ENCODE measurements at places on chromosomes 6 and 20. TPM values are rescaled to one million over a fixed set of nuclear protein-coding genes. Genes with fewer than 3 reads are reported as not detected.

DNA sequence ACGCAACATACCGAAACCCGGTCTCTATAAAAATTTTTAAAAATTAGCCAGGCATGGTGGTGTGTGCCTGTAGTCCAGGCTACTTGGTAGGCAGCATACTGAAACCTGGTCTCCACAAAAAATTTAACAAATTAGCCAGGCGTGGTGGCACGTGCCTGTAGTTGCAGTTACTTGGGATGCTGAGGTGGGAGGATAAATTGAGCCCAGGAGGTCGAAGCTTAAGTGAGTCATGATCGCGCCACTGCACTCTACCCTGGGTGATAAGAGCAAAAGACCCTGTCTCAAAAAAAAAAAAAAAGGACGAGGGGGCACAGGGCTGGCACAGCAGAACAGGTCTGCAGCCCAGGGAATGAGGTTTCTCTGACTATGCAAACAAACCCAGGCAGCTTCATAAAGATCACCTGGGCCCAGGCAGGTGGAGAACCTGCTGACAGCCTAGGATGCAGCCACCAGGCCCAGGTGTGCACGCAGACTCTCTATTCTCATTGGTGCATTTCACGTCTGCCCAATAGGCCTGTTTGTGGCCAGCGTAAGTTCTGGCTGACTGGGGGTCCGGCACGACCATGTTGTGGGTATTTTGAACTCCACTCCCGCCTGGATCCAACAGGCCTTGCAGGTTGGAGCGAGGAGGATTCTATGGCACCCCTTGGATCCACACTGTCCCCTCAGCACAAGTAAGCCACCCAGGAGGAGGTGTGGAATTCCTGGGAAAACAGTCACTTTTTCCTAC, 204.5 kb downstream of the PREX1 start:
- no peak for DNase-seq

The PTGIS gene
- not detected for total RNA-seq

DNA sequence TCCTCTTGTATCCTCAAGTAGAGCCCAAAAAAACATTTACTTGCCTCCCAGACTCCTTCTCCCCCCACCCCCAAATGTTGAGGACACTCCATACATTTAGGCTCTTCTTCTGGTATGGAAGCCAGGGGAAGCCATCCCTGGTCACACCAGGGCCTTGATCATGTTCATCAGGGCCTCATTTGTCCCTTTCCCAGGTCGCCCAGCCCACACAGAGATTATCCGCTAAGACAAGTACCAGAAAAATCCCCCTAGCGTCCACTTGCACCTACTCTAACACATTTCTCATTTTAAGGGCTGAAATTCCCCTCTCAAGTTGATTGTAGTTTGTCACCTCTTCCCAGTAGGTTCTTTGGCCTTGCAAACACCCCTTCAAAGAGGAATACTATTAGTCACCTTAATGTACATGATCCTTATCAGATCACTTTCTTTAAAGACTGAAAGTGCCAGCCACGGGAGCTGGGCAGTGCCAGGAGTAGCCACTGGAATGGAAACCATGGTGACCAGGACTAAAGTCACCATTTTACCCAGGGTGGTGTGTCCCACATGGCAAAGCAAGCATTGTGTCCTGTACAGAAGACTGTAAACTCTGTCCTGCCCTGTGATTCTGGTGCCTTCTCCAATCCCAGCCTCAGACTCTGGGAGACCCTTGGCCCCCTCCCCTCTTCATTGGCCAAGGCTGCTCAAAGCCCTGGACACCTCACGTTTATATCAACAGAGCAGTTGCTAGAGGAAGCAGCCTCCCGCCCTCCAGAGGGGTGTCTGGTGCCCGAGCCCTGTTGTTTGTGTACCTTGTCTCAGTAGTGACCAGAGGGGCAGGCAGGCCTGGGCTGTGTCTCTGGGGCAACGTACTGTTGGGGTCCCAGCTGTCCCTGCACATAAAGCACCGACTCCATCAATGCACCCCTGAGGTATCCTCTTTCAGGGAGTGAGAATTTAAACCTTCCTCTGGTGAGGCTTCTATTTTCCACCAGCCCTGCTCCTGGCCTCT, 5.0 kb upstream of the APOBEC2 start:
- no peak for DNase-seq

GRCh38 chr6:18393698-18394097, 6.5 kb downstream of the RNF144B start:
- no peak for DNase-seq

- no peak for DNase-seq
Measured at GRCh38 chr6:110285306-110286060, 72.7 kb downstream of the METTL24 start.

DNA sequence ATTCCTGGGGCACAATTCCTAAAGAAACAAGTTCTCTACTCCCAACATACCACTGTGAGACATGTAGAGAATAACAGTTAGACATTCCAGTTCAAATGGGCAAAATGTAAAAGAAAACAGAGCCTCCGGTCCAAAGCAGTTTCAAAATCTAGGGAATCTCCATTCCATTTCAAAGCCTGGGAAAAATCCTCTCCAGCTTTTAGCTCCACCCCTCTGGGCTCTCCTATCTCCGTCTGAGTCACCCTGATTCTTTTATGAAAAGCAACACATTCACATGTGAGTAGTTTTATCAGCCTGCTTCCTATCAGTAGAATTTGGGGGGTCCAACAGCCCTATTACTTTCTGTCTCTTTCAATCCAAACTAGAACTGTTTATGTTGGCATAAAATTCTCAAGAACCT, 3.7 kb downstream of the CSNK2A1 start:
- DNase-seq, result no peak

DNA sequence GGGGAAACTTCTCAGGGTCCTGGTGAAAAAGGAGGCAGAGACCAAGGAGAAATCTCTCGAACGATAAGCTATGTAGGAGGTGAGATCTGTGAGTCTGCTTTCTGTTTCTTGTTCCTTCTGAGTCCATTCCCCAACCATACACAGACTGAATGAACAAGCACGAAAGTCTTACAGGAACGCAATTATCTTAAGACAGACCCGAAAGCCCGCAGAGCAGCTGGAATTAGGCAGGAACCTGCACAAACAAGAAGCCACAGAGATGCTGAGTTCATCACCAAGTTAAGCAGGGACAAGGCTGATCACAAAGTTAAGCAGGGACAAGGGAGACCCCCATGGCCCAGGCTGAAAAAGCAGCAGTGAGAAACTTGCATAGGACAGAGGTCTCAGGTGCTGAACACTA, 21.4 kb upstream of the NELFCD start:
- no peak for DNase-seq

DNA sequence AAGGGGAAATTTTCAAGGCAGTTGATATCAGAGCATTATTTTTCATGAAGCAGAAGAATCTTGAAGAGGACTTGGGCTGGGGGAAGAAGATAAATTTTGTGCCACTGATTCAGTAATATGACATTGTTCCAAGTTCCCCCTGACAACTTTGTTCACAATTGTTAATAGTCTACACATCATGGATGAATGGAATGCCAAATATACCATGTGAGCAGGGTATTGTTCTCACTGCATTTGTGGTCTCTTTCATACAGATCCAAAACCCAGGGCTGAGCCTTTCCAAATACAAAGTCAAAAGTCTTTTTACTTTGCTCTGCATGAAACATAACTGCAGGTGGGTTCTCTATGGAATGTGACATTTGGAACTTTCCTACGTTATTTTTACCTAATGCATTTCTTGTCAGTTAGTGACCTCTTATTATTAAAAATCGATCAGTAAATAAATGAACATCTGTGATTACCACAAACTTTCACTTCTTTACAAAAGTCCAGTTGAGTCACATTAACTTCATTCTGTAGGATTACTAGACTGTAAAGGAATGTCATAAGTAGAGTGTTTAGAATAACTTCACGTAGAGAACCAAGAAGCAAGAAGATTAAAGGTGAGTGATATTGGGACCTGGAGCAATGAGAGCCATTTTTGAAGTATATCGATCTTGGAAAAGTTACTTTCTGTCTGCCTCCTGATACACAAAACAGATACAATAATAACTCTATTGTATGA, 100.9 kb downstream of the RCAN2 start:
- DNase-seq, result no peak

GRCh38 chr20:53736757-53737395, 143.2 kb upstream of the ZNF217 start:
- no peak for DNase-seq

DNA sequence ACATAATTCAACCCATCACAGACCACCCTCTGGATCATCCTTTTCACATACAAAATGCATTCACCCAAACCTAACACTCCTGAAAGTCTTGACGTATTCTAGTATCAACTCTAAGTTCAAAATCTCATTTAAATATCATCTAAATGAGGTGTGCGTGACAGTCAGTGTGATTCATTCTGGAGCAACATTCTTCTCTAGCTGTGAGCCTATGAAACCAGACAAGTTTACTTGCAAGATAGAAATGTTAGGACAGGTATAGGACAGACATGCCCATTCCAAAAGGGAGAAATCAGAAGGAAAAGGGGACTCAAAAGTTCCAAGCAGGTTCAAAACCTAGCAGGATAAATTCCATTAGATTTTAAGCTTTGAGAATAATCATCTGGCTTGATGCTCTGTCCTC, 329.7 kb downstream of the CD83 start:
- no peak for DNase-seq

- no peak for DNase-seq
Measured at GRCh38 chr6:88945415-88946008, 17.9 kb downstream of the RNGTT start.

GRCh38 chr6:148997865-148998264, 251.0 kb downstream of the UST start:
- no peak for DNase-seq

The OOEP gene
- total RNA-seq, result not detected

The SIRPB1 gene
- 0.18 TPM for total RNA-seq

DNA sequence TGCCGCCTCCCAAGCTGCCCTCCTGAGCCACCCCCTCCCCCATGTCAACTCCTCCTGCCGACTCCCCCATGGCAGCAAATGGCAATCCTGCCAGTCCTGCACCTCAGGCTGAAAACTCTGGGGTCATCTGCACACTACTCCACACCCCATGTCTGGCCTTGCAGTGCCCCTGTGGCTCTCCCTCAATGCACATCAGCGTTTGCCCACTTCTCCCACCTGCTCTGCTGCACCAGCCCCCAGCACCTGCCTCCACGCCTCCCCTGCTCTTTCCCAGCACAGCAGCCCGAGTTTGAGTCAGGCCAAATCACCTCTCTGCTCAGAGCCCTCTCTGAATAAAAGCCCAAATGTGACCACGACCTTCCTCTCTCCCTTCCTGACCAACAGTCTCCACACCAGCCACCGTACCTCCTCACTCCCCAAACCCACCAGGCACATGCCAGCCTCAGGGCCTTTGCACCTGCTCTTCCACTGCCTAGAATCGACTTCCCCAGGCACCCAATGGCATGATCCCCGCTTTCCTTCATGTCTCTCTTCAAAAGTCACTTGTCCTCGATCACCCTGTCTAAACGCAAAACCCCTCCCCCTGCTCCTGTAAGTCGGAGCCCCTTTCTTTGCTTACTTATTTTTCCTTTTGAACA, 4.3 kb downstream of the PXDC1 start:
- DNase-seq, result no peak

GRCh38 chr6:33391922-33392594, 435 bp downstream of the KIFC1 start:
- peak; percentile 69 for DNase-seq

DNA sequence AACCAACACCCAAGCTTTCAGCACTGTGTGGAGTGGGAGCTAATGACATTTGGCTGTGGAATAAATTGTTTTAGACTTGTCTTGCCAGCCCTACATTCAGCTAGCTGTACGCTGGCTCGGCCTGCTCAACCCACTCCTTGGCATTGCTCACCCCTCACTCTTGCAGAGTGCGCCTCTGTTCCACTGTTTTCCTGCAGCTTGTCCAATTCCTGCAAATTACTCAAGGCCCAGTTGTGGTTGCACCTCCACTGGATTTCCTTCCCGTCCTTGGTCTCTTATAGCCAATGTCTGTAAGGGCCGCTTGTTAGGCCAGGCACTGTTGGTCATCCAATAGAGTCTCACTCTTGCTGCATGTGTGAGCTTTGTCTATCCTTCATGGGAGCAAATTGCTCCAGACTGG, 289.2 kb upstream of the RNF24 start:
- DNase-seq, result no peak

DNA sequence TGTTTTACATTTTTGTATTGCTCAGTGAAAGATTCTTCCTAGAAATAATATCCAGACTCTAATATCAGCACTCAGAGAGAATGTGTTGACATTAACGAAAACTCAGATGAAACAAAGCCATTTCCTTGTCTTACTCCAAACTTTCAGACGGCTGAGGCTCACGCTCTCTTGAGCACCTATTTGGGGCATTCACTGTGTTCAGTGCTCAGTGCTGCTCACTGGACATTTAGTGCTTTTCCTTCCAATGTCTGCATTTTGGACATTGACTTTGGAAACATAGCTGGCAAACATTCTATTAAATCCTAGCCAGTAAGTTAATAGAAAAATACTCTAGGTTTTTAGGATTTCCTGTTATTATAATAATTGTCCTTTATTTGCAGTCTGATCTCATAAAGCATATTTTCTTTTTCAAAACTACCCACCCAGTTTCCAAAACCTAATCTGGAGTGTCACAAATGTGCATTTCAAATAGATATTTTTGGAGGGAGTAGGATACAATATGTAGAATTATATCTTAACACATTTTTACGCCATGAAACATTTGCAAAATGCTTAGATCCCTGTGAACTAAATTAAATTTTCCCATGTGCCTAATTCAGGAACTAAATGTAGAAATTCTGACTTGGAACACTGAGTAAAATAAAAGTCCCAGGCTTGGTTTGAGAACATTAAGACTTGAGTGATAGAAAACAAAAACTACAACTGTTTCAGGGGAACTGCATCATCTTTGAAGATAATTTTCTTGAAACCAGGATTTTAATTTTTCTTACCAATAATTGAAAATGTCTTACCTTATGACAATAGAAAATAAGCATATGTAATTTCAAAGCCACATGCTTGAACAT, 91.7 kb upstream of the B3GAT2 start:
- DNase-seq, result no peak

DNA sequence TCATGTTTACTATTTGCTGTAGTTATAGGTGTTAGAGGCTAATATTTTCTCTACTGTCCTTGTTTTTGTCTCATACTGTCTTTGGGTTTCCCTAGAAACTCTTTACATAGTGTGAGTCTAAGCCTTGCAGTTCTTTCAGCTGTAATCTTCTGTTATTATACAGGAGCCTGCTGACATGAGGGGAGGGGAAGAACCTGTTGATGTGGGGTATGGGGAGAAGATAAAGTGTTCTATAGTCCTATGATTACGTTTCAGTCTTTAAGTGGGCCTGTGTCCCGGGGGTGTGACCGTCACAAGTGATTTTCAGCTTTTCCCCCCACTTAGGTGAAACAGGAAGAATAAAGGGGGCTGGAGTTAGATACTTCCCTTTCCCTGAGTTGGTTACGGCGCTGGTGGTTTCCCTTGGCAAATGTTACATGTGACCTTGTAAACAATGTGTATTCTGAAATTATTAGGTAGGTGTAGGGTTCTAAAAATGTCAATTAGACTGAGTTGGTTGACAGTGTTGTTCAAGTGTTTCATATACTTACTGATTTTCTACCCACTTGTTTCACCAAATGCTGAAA, 41.3 kb downstream of the REV3L start:
- DNase-seq, result no peak

The ACAT2 gene
- total RNA-seq, result 79.7 TPM

- DNase-seq, result peak; percentile 84
Measured at GRCh38 chr6:87879132-87879861, 168.3 kb upstream of the SPACA1 start.

The SKIC2 gene
- total RNA-seq, result 43.7 TPM

GRCh38 chr20:37534401-37535157, 6.9 kb upstream of the BLCAP start:
- DNase-seq, result peak; percentile 90

- peak; percentile 96 for DNase-seq
Measured at GRCh38 chr6:31769684-31770371, 7.3 kb downstream of the VWA7 start.
